ENCODE measurements at places on chromosomes 12 and 14.
A peak's percentile ranks its signal among the peaks of the same experiment; 100 is the strongest.

DNA sequence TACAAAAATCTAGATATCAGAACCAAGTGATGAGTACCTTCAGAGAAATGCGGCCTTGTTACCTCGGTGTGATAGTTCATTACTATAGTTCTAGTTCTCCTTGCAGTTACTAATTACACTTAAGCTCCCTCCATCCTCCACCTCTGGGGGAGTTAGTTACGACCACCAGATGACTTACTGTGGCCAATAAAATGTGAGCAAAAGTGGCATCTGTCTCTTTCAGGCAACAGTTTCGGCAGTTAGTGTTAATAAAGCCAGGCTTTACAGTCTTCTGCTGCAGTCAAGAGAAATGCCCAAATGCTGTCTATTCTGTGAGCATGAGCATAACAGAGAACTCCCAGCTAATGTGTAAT lies 6.0 kb downstream of the TXNDC16 start:
- no peak for DNase-seq

DNA sequence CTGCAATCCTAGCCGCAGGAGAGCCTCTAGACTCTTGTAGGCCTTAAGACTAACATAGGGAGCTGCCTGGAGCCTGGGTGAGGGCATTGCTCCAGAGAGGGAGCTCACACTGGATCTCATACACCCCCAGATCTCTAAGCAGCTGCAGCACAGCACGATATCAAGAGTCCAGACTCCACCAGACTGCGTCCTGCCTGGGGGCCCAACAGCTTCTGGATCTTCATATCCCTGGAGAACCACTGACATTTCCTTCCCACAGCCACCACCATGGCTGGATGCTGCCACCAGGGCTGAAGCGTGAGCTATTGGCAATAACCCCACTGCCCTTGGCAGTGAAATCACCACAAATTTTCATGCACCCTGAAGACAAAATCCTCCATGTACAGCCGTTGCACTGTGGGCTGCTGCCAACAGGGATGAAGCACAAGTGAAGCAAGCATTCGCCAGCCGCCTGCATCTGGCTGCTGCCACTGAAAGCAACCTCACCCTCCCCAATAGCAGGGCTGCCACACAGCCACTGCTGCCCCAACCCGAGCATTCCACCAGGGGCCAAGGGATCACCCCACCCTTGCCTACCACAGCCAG lies 28.2 kb downstream of the CACNA2D4 start:
- DNase-seq = no peak

DNA sequence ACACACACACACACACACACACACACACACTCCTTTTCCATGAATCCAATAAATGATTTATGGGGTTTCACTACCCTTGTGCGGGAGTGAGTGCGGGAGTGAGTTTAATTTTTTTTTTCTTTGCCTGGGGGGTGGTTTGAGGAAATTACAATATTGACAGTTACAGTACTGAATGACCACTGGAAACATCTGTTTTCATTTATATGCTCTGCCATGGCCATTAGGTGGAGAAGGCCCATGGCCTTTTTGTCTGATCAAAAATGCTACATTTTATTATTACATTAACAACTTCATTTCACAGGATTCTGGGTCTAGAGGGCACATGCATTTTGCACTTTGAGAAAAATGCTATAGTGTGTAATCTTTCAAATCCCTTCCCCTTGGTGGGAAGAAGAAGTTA lies 5.9 kb downstream of the TBX3 start:
- peak; percentile 36 for DNase-seq

DNA sequence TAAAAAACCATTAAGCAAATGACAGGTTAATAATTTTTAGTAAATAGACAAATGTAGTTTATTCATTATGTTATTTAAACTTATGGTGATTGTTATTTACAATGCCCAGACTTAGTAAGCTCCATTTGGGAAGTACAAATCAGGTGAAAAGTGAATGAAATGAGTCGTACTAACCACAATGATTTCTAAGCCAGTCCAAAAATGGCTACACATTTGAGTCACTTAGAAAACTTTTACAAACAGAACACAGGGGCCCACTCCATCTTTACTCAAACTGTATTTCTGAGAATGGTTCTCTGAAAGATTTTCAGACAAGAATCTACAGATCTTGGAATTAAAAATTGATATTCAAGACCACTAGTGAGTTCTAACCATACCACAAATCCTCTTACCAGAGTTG lies 653.3 kb upstream of the MIS18BP1 start:
- no peak for DNase-seq

DNA sequence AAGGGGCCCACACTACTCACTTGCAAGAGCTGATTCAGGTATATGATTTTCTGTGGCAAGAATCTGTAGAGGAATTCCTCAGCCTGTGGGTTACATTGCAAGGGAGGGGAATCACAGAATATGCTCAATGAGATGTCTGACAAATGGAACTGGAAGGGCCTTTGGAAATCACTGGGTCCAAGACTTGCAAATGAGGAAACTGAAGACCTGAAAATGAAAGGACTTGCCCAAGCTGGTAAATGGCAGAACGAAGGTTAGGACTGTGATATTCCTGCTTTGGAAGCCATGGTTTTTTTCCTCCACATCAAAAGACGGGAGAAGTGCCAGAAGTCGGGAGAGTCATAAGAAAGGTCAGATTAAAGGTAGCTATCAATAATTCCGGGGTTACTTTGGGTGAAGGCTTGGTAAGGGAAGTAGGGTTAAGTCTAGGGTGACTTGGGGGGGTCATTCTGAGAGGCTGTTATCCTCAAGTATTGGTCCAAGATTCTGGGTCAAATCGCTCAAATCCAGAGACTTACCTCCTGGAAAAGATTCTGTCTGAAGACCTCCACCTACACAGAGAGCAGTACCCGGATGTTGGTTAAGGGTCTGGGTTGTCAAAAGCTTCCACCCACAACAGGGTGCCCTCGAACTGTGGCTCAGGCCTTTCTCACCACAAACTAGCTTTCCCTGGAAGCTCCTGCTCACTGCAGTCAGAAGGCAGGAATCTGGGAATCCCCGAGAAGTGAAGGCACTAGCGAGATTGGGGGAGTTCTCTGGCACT lies 539 bp downstream of the PSME2 start:
- DNase-seq = no peak

DNA sequence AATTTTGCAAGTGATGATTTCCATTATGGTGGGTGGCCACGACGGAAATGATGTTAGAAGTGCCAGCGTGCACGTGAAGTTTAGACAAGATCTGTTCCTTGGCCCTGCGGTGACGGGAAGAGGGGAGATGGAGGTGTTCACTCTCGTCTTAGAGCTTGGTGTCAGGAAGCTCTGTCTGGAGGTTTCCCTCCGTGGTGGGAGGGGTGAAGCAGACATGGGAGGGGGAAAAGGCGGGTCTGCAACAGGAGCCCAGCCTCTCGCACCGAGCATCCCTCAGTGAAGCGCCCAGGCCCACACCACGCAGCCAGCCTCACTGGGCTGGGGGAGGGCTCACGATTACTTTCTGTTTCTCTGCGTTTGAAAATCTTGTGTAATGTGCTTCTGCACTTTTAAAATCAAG lies 26.3 kb downstream of the EML1 start:
- peak; percentile 32 for DNase-seq

GRCh38 chr14:67764496-67764895 lies 51.9 kb downstream of the ZFYVE26 start:
- no peak for DNase-seq

GRCh38 chr12:104280717-104281458 lies 22.7 kb upstream of the EID3 start:
- peak; percentile 89 for DNase-seq

DNA sequence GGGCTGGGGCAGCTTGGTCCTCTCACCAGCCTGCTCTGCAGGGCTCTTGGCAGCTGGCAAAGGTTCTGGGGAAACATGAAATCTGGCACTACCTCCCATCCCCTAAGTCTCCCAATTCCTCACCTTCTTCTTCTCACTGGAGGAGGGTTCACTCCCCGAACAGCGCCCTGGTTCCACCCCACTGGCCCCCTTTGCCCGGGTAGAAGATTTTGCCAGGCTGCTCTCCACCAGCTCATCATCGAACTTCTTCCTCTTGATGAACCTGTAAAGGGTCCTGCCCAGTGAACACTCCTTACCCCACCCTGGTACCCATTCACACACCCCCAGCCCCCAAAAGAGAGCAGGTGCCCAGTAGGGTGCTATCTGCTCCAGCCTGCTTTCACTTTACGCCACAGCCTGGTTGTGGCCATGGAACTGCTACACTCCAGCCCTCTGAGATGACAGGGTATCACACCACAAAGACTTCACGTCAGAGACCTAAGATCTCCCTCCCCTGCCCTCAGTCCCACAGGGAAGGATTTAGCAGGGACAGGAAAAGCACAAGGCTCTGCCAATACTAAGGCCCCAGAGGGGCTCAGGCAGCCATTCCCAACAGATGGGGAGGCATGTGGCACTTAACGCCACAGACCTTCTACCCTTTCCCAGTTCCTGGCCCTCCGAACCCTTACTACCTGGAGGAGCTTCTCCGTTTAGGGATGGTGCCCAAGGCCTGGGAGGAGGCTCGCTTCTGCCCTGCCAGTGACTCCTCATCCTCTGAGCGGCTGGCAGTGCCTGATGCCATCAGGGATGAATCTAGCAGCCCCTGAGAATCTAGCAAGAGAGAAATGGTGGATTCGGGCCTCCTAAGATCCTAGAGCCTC lies 2.3 kb downstream of the MCRS1 start:
- DNase-seq = no peak

GRCh38 chr14:30462358-30462757 lies 96.6 kb upstream of the G2E3 start:
- no peak for DNase-seq

- no peak for DNase-seq
Observed at GRCh38 chr12:123268850-123269249, 2.8 kb downstream of the CDK2AP1 start.
